ENCODE measurements at places on chromosomes 16 and 17. TPM values are rescaled to one million over a fixed set of nuclear protein-coding genes. Genes with fewer than 3 reads are reported as not detected.
A peak's percentile ranks its signal among the peaks of the same experiment; 100 is the strongest.

DNA sequence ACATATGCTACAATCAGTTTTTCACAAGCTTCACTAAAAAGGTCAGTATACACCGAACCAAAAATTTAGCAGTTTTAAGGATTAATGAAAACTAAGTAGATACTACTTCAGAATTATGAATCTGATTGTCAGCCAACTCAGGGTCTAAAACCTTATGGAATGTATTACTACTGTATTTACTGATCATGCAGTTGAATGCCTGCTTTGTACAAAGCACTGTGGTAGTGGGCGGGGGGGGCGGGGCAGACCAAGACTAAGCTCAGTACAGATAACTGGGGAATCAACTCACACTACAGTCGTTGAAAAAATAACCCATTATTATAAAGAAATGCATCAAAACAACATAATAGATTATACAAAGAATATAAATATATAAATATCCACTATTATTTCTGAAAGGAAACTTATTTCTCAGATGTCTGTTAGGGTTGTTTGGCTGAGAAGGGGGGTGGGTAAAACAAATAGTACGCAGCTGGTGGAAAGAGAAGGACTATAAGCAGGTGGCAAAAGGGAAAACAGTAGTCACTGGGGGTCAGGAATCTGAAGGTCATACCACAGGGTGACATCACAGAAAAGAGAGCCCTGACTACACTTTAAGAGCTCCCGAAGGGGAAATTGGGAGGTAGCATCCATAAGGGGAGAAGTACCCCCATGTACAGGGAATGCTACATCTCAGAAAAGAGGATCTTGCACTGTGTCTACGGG, 109.4 kb upstream of the AXIN2 start:
- no peaks in the 10 kb centered on the region for H3K4me1 ChIP-seq
- no peak overlapping the region for H3K4me3 ChIP-seq
- H3K27me3 ChIP-seq, result no peaks in the 10 kb centered on the region
- no peak overlapping the region for H3K27ac ChIP-seq
- DNase-seq, result no peak

DNA sequence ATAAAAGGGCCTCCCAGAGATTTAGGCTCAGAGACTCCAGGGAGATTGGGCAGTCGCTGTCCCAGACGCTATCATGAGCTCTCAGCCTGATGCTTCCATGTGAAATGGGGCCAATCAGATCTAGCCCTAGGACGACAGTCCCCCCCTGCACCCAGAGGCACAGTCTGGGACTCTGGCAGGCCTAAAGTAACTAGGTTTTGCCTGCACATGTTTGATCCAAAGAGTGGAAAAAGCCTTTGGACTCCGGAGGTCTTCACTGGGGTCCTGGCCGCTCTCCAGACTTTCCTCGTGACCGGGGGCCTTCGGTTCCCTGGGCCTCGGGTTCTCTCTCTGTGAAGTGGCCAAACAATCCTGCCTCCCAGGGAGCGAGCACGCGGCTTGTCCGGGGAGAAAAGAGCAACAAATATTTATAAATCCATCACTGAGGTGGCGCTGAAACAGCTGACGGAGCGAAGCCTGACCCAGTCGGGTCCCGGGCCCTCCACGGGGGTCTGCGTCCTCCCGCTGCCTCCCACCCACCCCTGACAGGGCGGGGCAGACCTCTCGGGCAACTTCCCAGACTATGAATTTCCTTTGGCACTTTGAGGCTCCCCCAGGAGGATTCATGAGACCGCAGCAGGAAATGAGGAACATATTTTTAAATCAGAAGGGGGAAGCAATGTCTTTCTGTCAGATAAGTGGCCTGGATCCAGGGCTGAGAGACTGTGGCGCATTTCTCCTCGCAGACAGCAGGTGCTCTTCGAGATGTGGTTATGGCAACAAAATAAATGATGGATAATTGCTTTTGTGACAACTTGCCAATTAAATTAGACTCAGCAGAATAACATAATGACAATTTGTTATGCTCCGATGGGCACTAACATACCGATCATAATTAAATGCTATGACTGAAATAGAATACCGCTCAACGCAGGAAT, 38.9 kb downstream of the MRPS23 start:
- peak overlapping the region; percentile 12 for H3K4me3 ChIP-seq
- DNase-seq, result no peak
- no peaks in the 10 kb centered on the region for H3K36me3 ChIP-seq

- H3K4me3 ChIP-seq, result no peak overlapping the region
- no peak for DNase-seq
- no peaks in the 10 kb centered on the region for H3K27me3 ChIP-seq
Observed at GRCh38 chr16:66035096-66035495, 331.4 kb upstream of the CDH5 start.

DNA sequence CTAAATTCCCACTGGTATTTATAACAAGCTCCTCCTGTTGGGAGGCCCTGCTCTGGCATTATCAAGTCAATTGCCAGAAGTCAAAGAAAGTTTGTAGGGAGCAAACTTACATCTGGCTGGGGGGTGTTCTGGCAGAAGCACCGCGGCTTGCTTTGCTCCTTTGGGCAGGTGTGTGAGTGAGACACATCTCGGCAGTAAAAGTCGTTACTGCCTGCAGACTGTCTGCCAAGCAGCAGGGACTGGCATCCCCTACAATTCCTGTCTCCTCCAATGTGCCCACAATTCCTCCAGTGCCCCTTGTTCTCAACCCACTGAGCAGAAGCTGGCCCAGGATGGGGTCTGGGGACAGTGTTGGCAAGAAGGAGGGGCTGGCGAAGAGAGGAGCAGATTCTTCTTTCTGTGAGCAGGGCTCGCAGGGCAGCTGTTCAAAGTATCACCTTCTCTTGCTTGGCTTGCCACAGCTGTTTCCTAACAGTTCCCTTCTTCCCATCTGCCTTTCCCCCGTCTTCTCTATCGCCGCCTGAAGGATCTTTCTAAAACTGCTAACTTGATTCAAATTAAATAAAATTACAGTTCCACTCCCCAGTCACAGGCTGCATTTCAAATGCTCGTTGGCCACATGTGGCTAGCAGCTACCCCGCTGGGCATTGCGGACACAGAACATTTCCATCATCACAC, 30.2 kb downstream of the SPACA3 start:
- H3K27ac ChIP-seq, result no peak overlapping the region
- no peak for DNase-seq
- no peaks in the 10 kb centered on the region for H3K4me1 ChIP-seq

DNA sequence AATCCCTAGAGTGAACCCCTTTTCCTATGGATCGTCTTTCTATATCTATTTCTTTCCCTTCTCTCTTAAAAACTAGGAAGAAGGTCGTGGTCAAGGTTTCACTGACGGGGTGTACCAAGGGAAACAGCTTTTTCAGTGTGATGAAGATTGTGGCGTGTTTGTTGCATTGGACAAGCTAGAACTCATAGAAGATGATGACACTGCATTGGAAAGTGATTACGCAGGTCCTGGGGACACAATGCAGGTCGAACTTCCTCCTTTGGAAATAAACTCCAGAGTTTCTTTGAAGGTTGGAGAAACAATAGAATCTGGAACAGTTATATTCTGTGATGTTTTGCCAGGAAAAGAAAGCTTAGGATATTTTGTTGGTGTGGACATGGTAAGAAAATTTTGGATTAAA, 9.6 kb downstream of the CYLD start:
- DNase-seq, result no peak
- peaks cover 63% of the 10 kb centered on the region for H3K36me3 ChIP-seq
- H3K27ac ChIP-seq, result no peak overlapping the region
- H3K27me3 ChIP-seq, result no peaks in the 10 kb centered on the region

DNA sequence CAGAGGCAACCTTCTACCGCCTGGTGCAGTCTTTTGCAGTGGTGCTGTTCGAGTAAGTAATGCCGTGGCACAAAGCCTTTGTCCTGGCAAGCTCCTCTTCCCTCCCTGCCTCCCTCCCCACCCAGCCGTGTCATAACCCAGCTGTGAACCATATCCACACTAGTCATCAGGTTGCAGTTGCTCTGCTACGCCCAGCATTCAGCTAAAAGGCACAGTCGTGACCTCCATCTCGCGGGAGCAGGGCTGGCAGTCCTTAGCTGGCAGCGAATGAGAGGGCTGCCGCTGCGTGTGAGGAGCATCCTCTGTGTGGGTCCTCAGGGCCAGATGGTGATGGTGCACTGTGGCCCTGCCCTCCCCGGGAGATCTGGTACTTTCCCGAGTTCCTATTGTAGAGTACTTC, 39.3 kb downstream of the CIBAR2 start:
- no peak for DNase-seq
- no peaks in the 10 kb centered on the region for H3K27me3 ChIP-seq
- H3K4me3 ChIP-seq, result no peak overlapping the region

DNA sequence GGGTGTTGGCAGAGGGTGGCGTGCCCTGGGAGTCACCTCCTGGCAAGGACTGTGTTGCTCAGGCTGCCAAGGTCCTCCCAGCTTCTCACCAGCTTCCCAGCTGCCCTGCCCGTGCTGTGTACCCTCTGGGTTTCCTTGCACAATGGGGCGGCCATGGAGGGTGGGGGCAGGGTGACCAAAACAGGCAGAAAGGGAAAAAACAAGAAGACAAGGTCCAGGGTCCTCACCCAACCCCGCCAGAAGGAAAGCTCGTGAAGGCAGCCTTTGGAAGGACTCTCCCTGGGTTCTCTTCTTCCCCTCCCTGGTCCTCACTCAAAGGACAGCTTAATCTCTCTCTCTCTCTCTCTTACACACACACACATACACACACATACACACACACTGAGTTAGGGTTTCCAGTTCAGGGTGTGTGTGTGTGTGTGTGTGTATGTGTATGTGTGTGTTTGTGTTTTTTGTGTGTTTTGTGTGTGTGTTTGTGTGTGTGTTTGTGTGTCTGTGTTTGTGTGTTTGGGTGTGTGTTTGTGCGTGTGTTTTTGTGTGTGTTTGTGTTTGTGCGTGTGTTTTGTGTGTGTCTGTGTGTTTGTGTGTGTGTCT, 2.0 kb downstream of the SLC13A5 start:
- no peak overlapping the region for H3K4me3 ChIP-seq
- H3K27ac ChIP-seq, result no peak overlapping the region
- peaks cover 43% of the 10 kb centered on the region for H3K27me3 ChIP-seq
- no peak for DNase-seq

Gene SLC16A11
- total RNA-seq, result 7.7 TPM

Gene MKS1
- 20.1 TPM for total RNA-seq

Gene NIP7
- total RNA-seq, result 18.7 TPM

All from lower lobe of right lung (tissue), 2 donors.